DMS79 treated with DMSO at 0.1 percent for 48 hours (cell line): ENCODE measurements at places on chromosomes 2 and 18.

DNA sequence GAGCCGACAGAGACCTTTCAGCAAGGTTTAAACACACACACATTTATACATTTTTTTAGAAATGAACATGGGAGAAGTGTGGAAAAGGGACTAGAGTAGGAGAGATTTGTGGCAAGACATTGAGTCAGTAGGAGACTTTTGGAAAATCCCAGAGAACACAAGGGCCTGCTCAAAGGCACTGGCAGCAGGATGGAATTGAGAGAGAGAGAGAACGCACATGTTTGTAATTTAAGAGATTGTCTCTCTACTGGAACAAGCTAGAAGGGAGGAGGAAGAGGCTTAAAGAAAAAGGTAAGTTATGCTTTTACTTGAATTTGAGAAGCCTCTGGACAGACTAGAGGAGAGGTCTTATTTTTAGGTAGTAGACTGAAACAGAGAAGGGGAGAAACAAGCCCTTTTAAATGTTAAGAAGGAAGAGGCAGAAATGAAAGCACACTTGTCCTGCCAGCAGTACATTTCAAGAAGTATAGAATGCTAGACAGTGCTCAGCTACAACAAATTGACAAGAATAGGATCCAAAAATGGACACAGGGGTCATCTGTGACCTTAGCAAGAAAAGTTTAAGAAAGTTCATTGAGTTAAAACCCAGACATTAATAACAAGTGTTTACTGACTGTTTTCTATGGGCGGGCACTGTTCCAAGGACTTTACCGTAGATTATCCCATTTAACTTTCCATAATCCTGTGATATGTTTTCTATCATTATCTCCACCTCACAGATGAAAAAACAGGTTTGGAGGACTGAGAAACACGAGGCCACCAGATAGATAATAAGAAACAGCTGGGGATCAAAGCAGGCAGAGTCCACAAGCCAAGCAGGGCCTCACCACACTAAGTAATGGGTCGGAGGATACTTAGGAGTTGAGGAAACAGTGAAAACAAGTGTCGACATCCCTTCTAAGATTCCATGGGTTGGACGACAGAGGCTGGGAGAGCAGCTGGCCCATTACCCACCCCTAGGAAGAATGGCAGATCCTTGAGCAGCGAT lies 306.5 kb upstream of the NRP2 start:
- DNase-seq = no peak

- DNase-seq = no peak
Observed at GRCh38 chr2:222322236-222322635, 23.4 kb upstream of the PAX3 start.

DNA sequence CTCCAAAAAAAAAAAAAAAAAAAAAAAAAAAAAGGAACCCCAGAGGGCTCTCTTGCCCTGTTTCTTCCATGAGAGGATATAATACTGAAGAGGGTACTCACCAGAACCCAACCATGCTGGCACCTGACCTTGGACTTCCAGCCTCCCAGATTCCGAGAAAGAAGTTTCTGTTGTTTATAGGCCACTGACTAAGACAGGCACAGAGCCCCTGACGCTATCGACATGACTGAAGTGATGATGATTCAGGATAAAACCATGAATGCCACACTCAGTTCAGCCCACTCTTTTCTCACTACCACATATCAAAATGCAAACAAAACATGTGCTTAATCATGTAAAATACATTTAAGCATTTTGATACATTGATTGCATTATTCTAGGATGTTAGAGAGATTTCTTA lies 66.1 kb upstream of the CDCA7 start:
- no peak for DNase-seq

DNA sequence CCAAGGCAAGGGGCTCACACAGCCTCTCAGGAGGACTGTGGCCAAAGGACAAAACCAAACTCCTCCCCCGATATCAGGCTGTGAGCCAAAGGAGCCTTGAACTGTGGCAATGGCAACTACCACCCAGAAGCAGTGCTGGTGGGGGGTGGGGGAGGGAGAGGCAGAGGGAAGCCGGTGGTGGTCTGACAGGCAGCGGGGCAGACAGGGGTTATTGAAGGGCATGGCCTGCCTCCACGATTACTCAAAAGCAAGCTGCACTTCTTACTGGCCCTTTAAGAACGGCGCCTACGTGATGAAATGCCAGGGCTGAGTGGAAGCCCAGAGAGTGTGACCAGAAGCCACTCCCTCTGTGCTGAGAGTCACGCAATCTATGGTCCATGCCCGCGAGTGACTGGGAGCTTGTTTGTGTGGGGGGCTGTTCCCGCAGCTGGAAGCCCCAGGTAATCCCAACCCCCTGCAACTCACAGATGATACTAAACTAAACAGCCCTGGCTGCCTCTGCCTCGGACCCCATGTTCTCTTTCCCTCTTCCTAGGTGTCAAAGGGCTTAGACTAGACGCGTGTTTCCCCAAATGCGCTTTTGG lies 128.2 kb upstream of the CXCR4 start:
- no peak for DNase-seq

DNA sequence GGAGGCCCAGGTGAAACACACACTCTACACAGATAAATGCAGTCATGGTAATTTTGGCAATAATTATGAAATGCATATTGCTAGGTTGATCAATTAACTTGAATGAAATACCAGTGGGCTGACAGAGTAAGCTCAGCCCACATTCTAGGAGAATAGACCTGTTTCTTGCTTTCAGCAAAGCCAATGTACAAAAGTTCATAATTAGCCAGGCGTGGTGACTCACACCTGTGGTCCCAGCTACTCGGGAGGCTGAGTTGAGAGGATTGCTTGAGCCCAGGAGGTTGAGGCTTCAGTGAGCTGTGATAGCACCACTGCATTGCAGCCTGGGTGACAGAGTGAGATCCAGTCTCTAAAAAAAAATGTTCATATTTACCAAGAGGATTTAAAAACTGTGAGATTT lies 15.7 kb upstream of the MBP start:
- DNase-seq = no peak

GRCh38 chr2:127065299-127065939 lies 41.5 kb downstream of the BIN1 start:
- DNase-seq = no peak

- peak; percentile 52 for DNase-seq
Observed at GRCh38 chr2:26577442-26578112, 63.6 kb downstream of the CIB4 start.

GRCh38 chr2:97870396-97870843 lies 125.3 kb downstream of the TMEM131 start:
- DNase-seq = no peak

DNA sequence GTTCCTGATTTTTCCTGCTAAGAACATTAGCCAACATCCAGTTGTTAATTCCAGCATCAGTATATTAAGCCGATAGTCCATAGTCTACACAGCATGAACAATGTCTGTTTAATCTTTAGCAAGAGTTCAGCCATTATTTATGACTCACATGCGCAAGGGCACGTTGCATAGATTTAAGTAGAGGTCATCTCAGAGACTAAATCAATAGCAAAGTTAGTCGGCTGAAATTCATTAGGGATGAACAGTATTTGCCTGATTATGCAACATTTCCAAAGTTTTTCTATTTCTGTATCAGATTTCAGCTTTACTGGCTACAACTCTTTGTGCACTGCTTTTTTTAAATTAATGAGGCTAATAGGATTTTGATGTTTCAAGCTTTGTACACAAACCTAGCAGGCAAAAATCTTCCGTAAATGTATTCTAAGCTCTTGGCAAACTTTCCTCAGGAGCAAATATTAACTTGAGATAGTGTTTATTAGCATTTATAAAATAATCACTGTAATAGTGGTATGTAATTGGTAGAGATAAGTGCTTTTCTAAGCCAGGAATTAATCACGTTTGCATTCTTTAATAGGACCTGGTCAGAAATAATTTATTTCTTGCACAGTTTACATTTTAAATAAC lies 578.7 kb upstream of the ID2 start:
- no peak for DNase-seq

- no peak for DNase-seq
Observed at GRCh38 chr2:173571887-173572680, 217.4 kb downstream of the CDCA7 start.

DNA sequence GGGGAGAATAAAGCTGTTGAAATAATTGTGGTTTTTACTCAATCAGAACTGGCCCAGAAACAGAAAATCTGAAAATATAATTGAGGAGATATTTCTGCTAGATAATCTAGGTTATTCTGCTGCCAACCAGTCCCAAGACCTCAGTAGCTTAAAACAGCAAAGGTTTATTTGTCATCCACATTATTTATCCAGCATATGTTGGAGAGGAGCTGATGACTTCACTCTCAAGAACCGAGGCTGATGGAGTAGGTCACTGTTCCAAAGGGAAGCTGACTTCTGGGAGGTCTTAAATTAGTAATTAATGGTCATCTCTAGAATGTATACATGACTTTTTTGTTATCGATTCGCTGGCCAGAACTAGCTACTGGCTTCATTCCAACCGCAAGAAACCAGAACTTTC lies 124.8 kb upstream of the CTNNA2 start:
- no peak for DNase-seq

DNA sequence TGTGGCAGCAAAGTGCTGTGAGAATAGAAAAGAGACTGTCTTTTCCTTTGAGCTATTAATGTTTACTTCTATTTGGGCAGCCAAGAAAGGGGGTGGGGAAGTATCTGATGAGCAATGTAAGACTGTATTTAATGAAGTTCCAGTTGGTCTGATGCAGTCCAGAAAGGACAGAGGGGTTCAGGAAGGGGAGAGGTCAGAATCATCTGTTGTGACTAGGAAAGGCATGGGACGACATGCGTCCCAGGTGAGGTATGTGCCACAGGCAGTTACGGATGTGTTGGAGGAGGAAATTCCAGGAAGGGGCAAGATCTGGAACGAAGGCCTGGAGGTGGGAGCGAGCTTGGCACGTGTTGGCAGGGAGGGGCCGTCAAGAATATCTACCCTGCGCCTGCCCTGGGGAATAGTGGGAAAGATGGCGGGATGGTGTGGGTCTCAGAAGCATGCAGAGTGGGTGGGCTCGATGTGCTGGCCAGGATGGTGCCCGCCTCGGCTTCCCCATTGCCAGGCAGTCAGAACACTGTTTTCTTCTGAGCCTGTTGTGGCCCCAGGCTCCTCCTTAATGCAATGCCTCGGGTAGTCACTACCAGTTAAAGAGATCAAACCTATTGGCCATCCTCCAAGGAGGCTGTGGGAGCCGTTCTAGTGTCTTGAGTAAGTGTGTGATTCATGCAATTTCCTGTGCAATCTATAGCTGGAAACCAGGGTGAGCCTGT lies 57.8 kb upstream of the TXNDC2 start:
- DNase-seq = no peak

DNA sequence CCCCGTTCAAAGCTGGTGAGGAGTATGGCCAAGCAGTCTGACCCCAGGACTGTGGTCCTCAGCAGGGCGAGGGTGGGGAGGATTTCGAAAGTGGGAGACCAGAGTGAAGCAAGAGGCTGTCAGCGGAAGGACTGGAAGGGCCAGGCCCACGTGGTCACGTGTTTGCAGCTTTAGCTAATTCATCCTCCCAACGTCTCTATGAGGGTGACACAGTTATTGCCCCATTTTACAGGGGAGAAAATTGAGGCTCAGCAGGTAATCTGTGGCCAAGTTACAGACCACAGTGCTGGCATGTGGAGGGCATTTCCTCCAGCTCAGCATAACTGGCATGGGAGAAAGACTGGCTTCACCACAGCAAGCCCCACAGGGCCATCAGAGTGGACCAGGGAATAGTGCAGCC lies 45.4 kb upstream of the LTBP1 start:
- no peak for DNase-seq

- no peak for DNase-seq
Observed at GRCh38 chr2:53751728-53752127, 15.9 kb upstream of the CHAC2 start.

DNA sequence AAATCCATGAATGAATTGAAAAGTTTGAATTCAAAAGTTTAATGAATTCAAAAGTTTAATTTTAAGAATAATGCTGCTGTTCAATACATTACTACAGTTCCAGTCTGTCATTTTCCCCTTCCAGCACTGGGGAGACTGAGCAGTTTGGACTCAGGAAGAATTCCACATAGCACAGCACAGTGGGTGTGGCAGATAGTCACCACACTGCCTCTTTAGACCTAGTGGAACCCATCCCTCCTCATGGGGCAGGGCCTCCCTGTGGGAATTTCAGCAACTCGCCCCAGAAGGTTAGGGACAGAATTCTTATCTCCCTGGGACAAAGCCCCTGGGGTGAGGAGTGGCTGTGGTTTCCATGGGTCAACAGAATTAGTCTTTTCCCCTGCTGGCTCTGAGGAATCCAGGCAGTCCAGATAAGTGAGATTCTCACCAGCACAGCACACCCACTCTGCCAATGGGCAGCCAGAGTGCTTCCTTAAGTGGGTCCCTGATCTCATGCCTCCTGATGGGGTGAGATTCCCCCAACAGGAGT lies 442.0 kb upstream of the SYT4 start:
- DNase-seq = no peak

GRCh38 chr2:43125090-43125998 lies 101.1 kb downstream of the ZFP36L2 start:
- no peak for DNase-seq

DNA sequence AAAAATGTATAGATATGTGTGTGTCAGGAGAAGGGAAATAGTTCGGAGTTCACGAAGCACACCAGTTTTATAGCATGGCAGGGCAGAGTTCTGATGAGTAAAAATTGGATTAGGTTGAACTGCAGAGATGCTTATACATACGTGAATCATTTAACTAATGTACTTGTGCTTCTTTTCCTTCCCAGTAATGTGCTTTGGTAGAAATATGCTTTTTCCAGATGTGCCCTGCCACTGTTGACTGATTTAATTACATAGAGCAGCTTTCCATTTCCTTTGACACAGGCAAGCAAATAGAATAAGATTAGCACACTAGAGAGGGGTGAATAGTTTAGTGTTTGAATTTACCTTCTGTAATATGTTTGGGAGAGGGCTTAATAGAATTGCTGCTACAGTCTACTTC lies 28.9 kb upstream of the ARMC9 start:
- no peak for DNase-seq

GRCh38 chr2:170660409-170660808 lies 54.7 kb upstream of the SP5 start:
- peak; percentile 34 for DNase-seq

DNA sequence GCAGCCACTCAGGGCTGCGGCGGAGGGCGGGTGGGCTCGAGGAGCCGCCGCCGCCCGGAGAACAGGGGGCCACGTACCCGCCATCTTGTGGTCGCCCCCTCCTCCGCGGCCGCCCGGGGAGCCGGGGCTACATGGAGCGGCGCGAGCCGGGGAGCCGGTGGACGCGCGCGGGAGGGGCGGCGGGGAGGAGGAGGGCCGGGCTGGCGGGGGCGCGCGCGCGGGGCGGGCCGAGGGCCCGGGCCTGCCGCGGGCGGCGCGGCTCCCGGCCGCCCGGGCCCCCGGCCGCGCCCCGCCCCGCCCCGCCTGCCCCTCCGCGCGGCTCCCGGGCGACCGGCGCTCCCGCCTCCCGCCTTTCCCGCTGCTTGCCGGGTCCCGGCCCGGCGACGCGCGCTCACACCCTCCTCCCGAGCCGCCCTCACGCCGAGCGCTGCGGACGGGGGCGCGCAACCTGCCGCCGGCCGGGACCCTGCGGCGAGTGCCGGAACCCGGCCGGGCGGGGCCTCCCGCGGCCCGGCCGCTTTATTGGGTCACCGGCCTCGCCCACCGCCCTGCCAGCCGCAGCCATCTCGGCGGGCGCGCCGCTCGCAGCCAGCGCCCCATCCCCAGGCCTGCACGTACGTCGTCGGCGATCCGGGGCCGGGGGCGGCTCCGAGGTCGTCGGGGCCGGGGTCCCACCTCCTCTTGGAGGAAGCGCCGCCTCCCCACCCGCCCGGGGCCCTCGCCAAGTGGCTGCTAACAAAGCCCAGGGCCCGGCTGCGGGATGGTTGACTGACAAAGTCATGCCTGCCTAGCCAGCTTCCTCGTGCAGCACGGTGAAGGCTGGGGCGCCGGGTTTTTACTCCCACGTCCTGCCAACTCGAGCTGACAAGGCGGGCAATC lies at the start of gene PPP4R1:
TSS of gene PPP4R1 (minus strand) at position 159 of the 879 bp plus-strand sequence. CDS start at position 84, 75 bp downstream.
- DNase-seq = peak; percentile 67
